ENCODE measurements at places on chromosomes 7 and 10. TPM values are rescaled to one million over a fixed set of nuclear protein-coding genes. Genes with fewer than 3 reads are reported as not detected.

DNA sequence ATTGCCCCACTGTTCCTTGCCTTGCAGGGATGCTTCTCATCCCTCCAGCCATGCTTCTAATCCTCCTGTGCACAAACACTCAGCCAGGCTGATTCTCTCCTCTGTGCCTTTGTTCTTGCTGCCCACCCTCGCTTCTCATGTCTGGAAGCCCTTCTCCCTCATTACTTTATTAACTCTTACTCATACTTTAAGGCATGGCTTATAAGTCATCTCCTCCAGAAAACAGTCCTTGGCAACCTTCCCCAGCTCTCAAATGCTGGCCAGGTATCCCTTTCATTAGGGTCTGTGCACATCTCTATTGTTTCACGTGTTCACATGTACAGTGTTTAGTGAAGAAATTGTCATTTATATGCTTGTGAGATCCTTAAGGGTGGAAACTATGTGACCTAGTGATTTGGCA is 62.9 kb downstream of the ITGB8 start:
- DNase-seq: peak; percentile 33

- no peak for DNase-seq
Measured at GRCh38 chr7:92631850-92632487, 41.8 kb upstream of the FAM133B start.

DNA sequence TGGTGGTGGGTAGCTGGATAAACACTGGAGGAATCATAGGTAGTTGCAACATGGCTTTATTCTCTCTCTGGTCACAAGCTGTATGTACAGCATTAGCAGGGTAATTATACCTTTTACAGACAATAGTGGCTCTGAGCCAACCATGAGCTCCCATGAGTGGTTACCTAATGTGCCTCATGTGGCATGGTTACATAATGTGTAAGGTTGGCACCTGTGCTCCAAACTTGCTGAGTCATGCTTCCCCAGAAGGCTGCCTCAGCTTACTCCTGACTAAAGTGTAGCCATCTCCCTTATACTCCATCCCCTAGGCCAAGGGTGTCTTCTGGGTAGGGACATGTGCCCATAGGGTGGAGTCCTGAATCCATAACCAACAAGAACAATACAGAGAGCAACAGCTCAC is 345.3 kb upstream of the SEMA3C start:
- no peak for DNase-seq

GRCh38 chr10:125782616-125783015 is 7.0 kb upstream of the MMP21 start:
- no peak for DNase-seq

GRCh38 chr10:24866604-24867583 is 85.5 kb downstream of the PRTFDC1 start:
- DNase-seq: peak; percentile 61

- peak; percentile 31 for DNase-seq
Measured at GRCh38 chr7:131521651-131522163, 34.7 kb downstream of the PODXL start.

GRCh38 chr10:78717200-78717599 is 351.6 kb upstream of the ZMIZ1 start:
- DNase-seq: peak; percentile 87

- DNase-seq: no peak
Measured at GRCh38 chr7:92848851-92849250, 12.5 kb upstream of the CDK6 start.

- no peak for DNase-seq
Measured at GRCh38 chr7:69438584-69439412, 159.5 kb upstream of the AUTS2 start.

Gene ANKRD1
- total RNA-seq: not detected

- DNase-seq: peak; percentile 34
Measured at GRCh38 chr10:106436123-106436715, 728.3 kb downstream of the SORCS1 start.

- DNase-seq: no peak
Measured at GRCh38 chr10:89702121-89702480, 711 bp downstream of the KIF20B start.

DNA sequence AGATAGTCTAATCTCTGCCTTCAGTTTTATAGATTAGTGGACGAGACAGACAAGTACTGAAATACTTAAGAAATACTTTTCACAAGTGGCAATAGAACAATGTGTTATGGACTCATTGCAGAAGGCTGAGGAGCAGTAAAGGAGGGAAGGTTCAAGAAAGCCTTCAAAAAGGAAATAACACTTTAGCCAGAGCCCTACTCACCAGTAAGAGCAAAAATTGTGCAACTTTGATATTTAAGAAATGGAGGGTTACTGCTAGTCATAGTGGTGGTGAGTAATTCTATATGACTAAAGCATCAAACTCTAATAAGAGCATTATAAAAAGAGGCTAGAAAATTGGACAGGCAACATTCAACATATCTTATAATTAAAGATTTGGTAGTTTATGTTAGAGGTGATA is 28.8 kb downstream of the PTPN12 start:
- no peak for DNase-seq

GRCh38 chr10:68811314-68812009 is 15.9 kb upstream of the STOX1 start:
- DNase-seq: no peak

Gene CYP2C18
- total RNA-seq: not detected

Gene GHRHR
- not detected for total RNA-seq

Gene GSTO2
- 1.8 TPM for total RNA-seq

DNA sequence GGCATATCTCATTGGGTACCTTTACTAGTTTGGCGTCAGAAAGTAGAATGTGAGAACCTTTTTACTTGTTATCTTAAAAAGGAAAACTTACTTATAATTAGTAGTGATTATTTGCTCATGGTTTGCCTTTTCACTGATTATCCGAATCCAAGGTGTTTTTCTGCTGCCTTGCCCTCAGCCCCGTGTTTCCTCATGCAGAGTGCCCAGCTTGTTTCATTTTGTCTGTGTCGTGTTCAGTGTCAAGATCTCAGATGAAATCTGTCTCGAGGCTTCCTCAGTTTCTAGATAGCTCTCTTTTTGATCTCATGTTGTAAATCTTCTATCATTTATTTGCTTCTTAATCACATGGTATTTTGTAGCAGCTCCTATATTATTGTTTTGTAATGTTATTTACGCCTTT is 30.1 kb downstream of the RPA3 start:
- no peak for DNase-seq

Gene GIMAP8
- total RNA-seq: not detected

Gene GPNMB
- total RNA-seq: 65.4 TPM

DNA sequence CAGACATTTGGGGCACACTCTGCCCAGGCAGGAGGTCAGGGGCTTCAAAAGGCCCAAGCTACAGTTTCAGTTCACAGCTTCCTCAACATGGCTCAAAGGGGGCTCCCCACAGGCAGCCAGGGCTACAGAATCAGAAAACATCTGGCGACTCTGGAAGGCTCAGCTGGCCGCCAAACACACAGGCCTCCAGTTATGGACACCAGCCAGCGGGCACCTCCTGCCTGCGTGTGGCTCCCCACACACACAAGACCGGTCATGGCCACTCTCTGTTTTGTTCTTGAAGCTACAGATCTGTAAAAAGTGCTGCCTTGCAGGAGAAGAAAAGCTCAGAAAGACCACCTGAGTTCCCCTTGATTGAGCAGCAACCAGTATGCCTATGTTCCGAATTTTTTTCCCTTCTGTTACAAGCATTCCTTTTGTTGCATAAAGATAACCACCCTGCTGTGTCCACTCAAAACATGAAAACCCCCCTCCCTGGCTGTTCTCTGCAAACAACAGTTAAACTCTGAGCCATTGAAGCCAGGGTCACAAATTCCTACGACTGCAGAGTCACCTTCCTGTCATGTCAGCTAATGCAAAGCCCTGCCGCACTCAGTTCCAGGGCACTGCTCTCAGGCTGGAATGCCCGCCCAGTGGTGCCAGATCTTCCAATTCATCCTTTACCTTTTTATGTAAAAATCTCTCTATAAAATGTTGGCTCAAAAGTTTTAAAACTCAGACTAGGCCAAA is 33.6 kb downstream of the VSTM4 start:
- DNase-seq: peak; percentile 17

Gene SORCS1
- not detected for total RNA-seq

DNA sequence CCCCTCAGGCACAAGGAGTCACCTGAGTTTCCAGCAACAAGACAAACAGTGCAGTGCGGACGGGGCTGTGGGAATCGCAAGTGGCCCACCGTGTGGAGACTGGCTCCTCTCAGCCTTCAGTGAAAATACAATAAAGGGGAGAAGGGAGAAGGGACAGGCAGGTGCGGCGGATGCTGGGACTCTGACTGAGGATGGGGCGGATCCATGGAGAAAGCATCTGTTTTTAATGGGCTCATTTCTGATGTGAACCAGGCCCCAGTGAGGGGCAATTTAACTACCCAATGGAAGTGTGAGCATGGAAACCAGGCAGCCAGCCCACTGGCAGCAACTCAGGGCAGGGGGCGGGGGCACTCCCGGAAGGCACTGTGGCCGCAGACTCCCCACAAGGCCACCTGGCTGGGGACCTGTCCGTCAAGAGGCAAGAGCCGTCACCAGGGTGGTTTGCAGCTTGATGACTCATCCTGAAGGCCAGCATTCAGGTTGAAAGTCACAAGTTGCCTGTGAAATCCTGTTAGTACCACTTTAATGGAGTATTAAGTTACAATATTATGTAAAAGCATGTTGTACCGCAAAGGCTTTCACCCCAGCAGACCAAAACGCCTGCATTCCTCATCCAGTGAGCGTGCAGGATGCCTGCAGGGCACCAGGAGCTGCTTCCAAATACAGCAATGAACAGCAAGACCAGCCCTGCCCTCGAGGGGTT is 476.4 kb downstream of the PTPRN2 start:
- DNase-seq: no peak

Gene AQP1
- not detected for total RNA-seq

DNA sequence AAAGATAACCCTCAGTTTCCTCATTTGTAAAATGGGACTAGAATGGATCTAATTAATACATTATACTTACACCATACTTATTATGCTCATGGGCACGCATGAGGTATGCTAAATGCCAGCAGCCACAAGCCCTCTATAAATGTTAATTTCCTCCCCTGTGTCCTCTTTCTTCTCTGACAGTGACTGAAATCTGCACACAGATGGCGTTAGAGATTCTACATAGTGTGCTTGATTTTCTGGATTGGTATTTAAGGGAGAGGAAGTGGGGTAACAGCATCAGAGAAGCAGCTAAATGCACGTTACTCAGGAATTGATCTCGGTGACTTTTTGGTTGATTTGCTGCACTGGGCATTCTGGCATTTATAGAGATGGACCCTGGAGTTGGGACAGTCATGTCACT is 568.5 kb downstream of the CALN1 start:
- DNase-seq: no peak

GRCh38 chr10:86665868-86666267 is 2.4 kb upstream of the LDB3 start:
- DNase-seq: no peak

GRCh38 chr7:112622159-112622715 is 141.4 kb downstream of the LSMEM1 start:
- no peak for DNase-seq

- peak; percentile 23 for DNase-seq
Measured at GRCh38 chr7:140326116-140326928, 72.0 kb downstream of the SLC37A3 start.

DNA sequence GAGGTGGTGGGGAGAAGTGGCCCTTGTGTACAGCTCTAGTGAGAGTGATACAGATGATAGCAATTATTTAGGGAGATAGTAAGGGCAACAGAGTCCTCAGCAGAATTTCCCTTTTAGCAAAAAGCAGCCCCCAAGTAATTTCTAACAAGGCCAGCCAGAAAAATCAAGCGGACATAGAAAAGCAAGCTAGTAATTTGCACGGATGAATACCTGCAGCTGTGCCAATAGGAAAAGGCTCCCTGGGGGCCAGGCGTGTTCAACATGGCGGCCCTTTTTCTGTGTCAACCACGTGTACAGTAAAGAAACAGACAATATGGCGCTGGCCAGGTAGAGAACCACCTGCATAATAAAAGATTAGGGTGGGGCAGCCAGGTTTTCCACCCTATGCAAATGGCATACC is 7.4 kb downstream of the MCM10 start:
- no peak for DNase-seq

DNA sequence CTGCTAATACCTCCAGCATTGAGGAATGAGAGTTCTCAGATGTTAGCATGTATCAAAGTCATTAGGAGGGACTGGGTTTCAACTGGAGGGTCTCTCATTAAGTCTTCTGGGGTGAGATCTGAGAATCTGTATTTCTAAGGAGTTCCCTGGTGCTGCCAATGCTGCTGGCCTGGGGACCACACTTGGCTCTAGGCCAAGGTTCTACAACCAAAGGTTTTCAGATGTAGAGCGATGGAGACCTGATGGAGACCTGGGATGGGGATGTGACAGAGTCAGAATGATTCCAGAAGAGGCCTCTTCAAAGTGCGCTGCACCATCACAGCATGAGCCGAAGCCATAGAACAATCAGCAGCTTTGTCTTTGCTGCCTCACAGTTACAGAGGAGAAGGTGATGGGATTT is 27.2 kb downstream of the ST8SIA6 start:
- DNase-seq: no peak

- no peak for DNase-seq
Measured at GRCh38 chr7:2438186-2438585, 34.8 kb downstream of the CHST12 start.

GRCh38 chr7:111255576-111255975 is 164.6 kb downstream of the LRRN3 start:
- no peak for DNase-seq

DNA sequence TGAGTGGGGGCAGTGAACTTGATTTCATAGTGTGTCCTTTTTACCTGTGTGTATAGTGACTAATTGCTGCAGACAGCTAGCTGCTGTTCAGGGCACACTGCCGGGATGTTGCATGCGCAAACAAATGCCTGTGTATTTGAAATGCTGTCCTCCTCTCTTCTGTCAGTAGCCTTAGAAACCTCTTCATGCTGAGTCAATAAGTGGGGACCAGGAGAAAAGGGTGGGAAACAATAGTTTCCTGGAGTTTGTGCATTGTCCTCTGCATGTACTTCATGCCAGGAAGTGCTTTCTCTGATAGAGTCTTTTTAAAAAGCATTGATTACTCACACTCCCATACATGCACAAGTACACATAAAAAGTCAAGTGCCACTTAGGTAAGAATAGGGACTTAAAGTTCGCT is 1183.7 kb upstream of the CELF2 start:
- no peak for DNase-seq

GRCh38 chr7:47967708-47968107 is 11.7 kb downstream of the HUS1 start:
- no peak for DNase-seq

Data from MG63 (cell line).